ENCODE measurements at places on chromosomes 4 and X. TPM values are rescaled to one million over a fixed set of nuclear protein-coding genes. Genes with fewer than 3 reads are reported as not detected.

Gene SPANXN3
- polyA plus RNA-seq: not detected

Gene LRAT
- 25.2 TPM for polyA plus RNA-seq

Gene RGN
- polyA plus RNA-seq: 21.0 TPM

Gene RPS6KA6
- polyA plus RNA-seq: 3.7 TPM

Gene SYTL5
- not detected for polyA plus RNA-seq

Gene SPANXC
- not detected for polyA plus RNA-seq

Gene IGSF1
- polyA plus RNA-seq: not detected

Gene HTN1
- polyA plus RNA-seq: not detected

Gene ZFX
- 12.7 TPM for polyA plus RNA-seq

Measured in Purkinje cell (primary cell).